ENCODE measurements at places on chromosomes 6 and 20. TPM values are rescaled to one million over a fixed set of nuclear protein-coding genes. Genes with fewer than 3 reads are reported as not detected.

Gene STMND1
- total RNA-seq, result not detected

Gene CALHM4
- not detected for total RNA-seq

Gene MATN4
- total RNA-seq, result 0.34 TPM

Gene TGM3
- total RNA-seq, result not detected
